ENCODE measurements at places on chromosomes 7 and 10. TPM values are rescaled to one million over a fixed set of nuclear protein-coding genes. Genes with fewer than 3 reads are reported as not detected.

DNA sequence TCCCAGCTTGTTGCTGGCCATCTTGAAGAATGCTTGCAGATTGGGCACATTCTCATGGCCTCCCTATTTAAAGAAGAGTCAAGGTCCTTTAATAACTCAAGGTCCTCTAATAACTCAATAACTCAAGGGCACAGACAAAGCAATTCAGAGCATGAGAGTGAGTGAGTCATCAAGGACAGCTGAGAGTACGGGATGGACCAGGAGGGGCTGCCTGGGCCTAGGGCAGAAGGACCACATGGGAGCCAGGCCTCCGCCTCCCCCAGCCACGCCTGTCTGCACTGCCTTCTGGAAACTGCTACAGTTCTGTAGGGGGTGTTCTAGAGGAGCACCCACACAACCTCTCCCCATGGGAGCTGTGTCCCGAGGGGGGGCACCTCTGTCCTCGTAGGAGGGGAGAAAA, 48.9 kb downstream of the ZNF503 start:
- no peak for DNase-seq

- DNase-seq, result no peak
Measured at GRCh38 chr7:43314379-43315158, 202.1 kb downstream of the HECW1 start.

DNA sequence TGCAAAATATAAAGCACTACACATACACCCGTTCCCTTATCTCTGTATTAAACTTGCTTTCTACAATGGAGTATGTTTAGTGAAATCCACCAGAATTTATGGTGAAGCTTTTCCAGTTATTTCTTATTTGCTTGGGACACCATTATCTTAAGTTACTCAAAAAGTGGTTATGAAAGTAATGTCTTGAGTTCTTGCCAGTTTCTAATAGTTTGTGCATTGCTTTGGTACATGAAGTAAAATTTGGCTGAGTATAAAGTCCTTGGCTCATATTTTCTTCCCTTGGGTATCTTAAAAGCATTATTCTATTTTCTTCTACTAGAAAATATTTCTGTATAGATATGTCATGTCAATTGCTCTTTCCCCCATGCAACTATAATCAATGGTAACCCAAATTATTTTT, 85.2 kb downstream of the POLR1F start:
- no peak for DNase-seq

GRCh38 chr7:4782333-4783291, 7.2 kb downstream of the AP5Z1 start:
- DNase-seq, result no peak

GRCh38 chr10:84286695-84287094, 41.7 kb upstream of the CCSER2 start:
- no peak for DNase-seq

DNA sequence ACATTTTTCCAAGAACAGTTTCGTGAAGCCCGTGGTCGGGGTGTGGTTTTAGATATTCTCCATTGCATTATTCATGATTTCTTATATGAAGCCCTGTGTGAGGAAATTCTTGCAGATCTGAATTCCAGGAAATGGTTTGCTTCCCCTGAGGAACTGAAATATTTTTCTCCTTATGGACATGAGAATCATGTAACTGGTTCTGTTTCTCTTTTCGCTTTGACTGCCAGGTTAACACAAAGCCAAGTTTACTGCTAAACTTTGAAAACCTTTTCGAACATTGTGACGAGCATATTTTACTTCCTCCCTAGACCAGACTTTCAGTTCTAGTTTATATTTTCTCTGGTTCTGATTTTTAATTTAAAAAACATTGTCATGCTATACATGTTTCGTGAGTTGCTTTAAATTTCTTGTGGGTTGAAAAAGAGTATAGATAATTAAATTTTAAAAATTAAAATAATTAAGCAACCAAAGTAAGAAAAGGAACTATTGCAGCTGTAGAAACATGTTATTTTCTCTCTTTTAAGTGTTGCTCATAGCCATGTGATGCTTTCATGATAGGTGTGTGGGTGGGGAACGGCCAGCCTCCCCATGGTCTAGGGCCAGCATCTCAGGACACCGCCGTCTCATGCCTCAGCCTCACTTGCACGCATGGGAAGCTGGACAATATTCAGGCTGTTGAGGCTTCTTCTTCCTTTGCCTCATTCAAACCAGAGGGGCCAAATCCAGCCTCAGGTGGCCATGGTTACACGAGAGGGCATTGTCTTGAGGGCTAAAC, 97.1 kb downstream of the CREB5 start:
- DNase-seq, result no peak

DNA sequence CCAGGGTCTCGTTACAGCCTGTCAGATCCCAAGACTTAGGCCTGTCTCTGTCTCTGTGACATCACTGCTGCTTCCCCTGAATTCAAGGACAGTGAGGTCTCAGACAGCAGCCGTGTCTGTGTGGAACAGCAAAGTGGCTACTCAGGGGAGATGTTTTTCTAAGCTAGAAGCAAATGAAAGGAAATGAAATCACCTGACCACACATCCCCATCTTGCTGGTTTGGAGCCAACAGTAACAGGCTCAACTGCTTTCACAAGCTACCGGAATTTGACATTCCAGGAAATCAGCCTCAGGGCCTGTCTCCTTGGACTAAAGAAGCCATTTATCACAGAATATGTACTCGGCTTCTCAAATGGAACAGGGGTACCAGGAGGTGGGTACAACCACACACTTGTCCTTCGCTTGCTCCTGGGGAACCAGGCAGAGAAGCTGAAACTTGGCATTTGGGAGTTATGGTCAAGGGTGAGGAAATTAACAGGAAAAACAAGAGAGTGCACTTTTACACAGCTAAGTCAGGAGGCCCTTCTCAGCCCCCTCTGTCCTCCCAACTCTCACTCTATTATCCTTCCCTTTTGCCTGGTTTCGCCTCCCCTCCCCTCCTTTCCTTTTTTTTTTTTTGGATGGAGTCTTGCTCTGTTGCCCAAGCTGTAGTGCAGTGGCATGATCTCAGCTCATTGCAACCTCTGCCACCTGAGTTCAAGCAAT, 73.2 kb downstream of the SPDYE5 start:
- no peak for DNase-seq

GRCh38 chr7:99173787-99174186, 29.9 kb upstream of the SMURF1 start:
- DNase-seq, result no peak

DNA sequence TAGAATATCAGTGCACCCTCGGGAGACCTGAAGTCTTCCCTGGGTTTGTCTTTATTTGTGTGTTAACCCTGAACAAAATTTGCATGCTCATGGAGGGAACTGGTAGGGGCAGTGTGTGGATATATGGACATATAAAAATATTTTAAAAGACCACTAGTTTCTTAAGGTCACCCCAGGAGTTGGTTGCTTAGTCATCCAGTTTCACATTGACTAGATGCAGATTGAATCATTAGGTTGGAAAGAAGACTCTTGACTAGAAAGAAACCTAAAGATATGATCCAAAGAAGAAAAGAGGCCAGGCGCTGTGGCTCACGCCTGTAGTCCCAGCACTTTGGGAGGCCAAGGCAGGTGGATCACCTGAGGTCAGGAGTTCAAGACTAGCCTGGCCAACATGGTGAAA, 137.1 kb downstream of the KAT6B start:
- DNase-seq, result no peak

DNA sequence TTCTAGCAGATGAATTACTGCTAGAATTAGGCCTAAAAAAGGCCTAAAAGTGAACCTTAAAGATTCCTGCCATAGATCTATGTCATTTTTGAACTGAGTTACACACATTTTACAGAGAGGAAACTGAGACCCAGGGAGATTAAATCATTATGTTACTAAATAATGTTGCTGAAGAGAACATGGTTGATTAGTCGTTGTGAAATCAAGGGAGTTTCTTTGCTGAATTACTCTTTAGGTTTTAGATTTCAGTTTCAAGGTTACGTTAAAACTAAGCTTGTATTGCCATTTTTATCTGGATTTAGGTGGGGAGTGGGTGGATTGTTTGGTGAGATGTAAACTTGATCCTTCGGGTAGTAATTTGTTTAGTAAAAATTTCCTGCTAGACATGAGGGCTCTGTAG, 21.3 kb downstream of the CDK14 start:
- no peak for DNase-seq

- peak; percentile 60 for DNase-seq
Measured at GRCh38 chr7:55966851-55967250, 2.5 kb downstream of the NIPSNAP2 start.

DNA sequence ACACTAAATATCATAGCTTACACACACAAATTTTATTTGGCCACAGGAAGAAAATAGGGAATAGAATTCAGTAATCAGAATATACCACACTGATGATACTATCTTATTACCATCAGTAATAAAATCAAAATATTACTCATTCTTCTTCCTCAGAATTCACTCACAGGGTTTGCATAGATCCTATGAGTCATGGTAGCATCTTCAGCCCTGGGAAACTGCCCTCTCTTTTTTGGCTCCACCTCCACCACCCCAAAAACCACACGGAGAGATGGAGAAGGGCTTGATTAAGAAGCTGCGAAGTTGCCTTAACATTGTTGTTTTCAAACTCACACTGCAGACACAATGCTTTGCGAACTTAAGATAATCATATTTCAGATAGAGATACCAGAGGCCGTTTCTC, 154.1 kb upstream of the AHR start:
- no peak for DNase-seq

DNA sequence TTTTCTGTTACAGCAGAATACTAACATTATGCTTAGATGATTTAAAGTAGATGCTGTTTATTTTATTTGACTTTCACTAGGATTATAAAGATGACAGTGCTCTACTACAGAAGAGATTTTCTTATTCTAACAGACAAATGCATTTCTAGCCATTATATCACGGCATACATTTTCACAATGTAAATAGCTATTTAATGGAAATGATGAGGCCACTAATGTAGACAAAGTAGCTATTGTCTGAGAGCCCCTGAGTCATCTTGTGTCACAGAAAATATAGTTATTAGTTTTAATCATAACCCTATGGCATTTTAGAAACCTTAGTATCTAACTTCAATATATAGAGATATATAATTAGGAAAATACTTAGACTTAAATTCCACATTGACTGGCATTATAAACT, 158.0 kb upstream of the AHR start:
- no peak for DNase-seq

- DNase-seq, result no peak
Measured at GRCh38 chr7:143359771-143360353, 2.7 kb downstream of the FAM131B start.

DNA sequence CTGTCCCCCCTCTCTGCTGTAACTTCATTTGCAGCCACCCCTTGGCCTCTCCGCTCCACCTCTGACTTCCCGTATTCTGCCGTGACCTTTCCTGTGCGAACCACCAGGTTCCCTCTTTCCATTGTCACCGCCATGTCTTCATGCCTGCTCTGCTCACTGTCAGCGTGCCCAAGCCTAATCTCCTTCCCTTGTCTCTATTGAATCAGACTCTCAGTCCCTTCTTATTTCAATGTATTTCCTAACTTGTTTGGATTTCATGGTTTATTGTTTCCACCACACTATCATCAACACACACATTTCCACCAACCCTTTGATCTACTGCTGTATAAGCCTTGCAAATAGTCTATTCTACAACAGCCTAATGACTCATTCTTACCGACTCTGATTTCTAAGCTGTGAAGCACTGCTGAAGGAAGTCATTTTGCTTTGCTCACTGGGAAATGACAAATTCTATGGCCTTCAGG, 30.0 kb upstream of the INHBA start:
- DNase-seq, result no peak

Gene NEBL
- 0.77 TPM for polyA plus RNA-seq

Gene SEMA3A
- 0.14 TPM for polyA plus RNA-seq

Gene RSPH10B2
- polyA plus RNA-seq, result not detected

Gene CCL24
- polyA plus RNA-seq, result not detected

Gene CACNA2D1
- 19.8 TPM for polyA plus RNA-seq
